NCI-H1436 treated with DMSO at 0.1 percent for 48 hours (cell line): ENCODE measurements at places on chromosomes 7 and 10.

DNA sequence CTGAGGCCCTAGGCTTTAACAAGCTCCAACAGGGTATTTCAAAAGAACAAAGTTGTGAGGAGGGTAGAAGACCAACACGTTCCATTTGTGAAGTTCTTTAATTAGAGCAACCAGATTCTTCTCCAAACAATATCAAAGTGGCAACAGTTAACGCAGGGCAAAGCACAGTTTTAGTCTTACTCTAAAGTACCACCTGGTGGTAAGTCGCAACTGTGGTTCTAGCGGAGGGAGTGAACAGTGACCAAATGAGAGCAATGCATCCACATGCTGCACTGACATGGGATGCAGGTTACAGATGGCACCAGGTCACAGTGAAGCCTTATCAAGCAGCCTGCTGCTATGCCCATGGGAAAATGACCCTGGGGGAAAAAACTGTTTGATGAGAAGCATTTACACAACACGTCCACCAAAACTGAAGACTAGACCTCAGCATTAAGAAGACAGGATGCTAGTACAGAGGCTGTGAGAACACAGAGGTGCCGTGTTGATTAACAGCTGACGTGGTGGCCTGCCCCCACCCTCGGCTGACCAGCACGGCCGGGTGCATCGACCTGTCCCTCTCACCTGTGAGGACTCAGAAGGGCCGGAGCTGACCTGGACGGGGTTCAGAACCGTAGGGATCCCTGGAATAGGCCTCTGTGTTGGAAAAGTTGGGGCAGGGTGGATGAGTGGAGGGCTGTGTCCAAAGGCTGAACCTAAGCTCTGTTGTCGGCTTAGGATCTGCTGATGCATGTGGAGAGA lies 211.2 kb downstream of the GLI3 start:
- DNase-seq, result no peak

DNA sequence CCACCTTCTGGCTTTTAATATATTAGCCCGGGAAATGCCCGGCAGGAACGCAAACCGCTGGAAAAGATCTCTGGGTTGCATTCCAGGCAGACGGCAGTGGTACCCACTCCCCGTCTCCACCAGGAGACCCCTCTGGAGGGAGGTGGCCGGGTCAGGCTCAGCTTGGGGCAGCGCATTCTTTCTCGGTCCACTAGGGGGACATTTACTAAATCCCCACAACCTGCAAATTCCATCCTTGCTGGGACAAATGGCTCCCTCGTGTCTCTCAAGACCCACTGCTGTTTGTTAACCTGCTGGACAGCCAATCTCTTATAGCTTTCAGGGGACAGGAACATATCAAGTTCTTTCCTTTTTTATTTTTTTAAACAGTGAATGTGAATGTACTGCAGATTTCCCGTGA lies 45.8 kb upstream of the CARD11 start:
- no peak for DNase-seq

DNA sequence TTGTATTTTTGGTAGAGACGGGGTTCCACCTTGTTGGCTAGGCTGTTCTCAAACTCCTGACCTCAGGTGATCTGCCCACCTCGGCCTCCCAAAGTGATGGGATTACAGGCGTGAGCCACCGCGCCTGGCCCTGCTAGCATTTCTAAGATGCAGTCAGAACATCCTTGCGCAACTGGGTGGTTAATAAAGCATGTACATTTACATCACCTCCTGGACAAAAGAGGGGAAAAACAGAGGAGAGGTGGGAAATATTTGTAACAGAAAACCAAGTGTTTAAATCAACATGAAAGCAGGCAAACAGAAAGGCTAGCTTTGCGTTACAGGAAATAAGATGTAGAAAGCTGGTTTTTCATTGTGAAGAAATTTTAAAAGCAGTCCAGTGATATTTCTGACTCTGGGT lies 220.9 kb upstream of the KMT2E start:
- no peak for DNase-seq

- DNase-seq, result no peak
These were observed 765 bp downstream of the PFKFB3 start for GRCh38 chr10:6203331-6204062.

DNA sequence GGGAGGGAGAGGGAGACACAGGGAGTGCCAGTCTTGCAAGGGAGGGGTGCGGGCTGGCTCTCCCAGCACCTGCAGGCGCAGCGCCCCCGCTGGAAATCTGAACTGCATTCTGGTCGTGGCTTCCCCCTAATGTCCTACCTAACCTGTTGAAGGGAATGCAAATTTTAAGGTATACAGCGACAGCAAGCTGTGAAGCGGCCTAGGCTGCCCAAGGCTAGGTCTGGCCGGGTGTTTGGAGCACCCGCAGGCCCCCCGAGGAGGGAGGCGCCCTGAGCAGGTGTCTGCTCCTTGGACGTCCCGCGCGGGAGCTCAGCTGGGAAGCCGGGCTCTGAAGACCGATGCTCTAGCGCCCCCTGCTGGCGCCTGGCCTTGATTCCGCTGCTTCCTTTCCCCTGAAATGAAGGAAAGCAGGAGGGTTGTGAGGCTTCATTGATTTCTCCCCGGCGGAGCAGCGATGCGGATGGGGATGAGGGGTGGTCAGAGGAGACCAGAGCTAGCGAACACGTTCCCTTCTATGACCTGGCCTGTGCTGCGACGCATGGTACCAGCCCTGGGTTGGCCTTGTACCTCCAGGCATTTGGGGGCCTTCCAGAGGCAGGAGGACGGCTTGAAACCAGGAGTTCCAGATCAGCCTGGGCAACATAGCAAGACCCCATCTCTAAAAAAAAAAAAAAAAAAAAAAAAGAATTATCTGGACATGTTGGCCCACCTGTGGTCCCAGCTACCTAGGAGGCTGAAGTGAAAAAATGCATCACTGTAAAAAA lies 601.3 kb downstream of the GALNT17 start:
- DNase-seq, result no peak

- no peak for DNase-seq
These were observed 96.5 kb upstream of the PODXL start for GRCh38 chr7:131652934-131653333.

DNA sequence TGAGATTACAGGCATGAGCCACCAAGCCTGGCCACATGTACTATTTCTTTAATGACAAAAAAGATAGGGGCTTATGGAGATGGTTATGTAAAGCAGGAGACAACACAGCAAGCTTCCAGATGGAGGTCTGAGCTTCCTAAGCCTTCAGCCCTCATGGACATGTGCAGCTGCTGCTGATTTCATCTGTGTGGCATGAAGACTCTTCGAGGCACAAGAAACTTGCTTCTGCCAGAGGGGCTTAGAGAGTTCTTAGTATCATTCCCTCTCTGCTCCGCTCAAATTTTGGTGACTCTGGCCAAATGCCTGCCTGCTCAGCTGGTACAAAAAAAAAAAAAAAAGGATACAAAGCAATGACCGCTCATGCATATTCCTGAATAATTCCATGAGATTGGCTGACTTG lies 552.5 kb downstream of the TYW1 start:
- DNase-seq, result no peak

- DNase-seq, result no peak
These were observed 19.1 kb downstream of the DNAJB6 start for GRCh38 chr7:157355784-157356511.

GRCh38 chr7:33191340-33191739 lies 62.0 kb downstream of the BBS9 start:
- DNase-seq, result no peak

DNA sequence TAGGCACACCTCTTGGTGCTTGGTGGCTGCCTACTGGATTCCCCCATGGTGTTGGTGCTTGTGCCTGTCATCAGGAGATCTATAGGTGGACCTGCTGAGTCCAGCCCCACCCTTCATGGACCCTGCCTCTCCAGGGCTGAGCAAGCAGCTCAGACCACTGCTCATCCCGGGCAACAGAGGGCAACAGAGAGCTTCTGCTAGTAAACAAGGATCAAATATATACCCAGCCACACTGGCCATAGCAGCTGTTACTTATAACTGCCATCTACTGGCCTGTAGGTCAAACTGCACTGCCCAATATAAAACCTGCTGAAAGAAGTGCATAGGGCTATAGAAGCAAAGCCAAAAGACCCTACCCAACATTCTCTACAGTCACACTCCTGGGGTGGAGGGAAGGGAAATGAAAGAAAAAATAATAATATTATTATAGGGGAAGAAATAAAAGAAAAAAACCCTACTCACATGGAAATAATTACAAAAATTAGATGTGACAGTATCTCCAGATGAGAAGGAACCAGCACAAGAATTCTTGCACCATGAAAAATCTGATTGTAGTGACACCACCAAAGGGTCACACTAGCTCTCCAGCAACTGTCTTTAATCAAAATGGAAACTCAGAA lies 54.9 kb upstream of the ZNF800 start:
- DNase-seq, result no peak

- no peak for DNase-seq
These were observed 34.8 kb upstream of the SFMBT2 start for GRCh38 chr10:7445474-7446185.

GRCh38 chr10:35916791-35917190 lies 274.7 kb upstream of the FZD8 start:
- DNase-seq, result no peak

DNA sequence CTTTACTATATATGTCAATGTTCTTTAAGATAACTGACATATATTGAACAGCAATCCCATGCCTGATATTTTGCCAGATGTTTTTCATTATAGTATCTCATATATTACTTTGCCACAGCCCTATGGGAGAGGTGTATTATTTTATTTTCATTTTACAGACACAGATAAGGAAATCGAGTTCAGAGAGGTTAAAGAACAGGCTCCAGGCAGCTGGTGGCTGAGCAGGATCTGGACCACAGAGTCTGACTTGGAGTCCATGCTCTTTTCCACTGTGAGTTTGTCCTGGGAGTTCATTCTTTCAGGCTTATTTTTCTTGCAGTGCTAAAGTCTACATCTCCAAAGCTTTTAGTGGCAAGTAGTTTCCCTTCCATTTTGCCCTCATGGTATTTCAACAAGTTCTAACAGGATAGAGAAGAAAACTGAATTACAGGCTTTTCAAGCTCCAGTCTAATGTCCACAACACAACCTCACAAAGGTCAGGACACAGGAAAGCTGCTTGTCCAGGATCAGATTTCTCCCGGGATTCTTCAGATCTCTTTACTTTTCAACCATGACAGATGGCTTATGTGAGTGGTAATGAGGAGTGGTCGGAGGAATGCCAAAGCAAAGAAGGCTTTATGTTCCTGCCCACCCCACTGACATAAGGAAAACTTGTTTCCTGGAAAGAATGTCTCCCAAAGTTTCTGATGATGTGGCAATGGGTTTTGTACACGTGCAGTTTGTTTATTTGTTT lies 13.1 kb upstream of the SLC35B4 start:
- DNase-seq, result no peak

DNA sequence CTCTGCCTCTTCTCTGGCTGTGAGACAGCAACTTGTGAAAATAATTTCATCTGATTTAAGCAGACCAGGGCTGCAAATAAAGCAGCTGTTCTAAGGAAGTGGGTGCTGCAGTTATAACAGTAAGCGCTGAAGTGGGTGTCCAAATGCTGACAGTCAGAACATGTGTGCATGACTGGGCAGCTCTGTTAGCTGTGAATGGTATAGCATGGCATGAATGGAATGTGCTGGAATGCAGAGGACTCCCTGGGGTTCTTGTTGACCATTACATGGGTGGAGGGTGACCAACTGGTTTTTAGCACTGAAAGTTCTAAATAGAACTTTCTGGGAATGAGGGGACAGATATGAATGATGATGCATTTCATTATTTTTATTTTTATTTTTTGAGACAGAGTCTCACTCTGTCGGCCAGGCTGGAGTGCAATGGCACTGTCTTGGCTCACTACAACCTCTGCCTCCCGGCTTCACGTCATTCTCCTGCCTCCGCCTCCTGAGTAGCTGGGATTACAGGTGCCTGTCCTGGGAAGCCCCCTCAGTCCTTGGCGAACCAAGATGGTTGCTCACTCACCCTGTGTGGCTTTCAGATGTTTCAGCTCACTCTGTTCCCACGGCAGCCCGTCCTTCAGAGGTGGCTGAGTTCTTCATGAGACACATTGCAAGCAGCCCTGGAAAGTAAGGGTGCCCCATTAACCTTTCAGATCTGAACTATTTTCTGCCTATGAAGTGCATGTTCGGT lies 319.8 kb upstream of the PHYHIPL start:
- no peak for DNase-seq

DNA sequence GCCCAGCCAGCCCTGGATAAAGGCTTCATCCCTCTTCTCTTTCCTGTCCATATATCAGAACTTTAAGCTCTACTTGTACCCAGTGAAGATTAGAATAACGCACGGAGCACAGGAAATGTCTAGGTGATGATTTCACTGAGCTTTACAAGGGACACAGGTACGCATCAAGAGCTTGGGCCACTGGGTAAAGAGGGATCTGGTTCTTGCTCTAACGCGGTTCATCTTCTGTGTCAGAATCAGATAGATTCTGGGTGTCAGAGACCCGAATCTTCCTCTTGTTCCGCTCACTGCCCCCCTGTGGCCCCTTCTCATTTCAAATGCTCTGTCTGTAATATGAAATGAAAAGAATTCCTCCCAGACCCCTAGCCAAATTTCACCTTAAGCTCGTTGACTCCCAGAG lies 24.7 kb downstream of the IL2RA start:
- DNase-seq, result no peak

DNA sequence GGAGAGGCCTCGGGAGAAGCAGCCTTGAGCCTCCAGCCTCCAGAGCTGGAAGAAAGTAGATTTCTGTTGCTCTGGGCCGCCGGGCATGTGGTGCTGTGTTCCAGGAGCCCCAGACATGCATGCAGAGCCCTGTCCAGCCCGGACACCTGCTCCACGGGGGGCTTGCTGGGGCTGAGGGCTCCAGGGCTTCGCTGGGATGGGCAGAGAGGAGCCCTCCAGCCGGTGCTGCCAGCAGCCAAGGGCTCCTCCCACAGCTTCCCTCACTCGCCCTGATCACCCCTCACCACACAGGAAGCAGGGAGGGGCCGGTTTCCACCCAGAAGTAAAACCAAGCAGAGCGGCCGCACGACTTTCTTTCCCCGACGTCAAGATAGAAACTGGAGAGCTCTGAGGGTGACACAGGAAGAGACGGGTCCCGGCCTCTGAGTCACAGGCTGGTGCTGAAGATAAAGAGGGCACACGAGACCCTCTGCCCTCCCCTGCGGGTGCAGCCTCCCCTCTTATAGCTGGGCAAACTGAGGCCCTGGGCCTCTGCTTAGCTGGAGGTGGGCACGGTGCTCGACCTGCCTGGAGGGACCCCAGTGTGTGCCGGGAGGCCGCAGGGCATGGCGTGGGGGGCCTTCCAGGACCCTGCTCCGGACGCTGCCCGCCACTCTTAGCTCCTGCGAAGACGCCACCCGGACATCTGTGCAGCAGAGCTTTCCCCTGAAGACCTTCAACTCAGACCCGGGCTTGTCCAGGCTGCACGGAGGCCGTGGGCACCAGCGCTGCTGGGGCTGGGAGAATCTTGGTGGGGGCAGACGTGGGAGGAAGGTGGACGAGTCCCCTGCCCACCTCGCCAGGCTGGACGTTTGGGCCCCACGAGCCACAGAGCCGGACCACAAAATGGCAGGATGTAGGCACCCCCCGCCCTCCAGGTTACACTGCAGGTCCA lies 31.1 kb downstream of the ADAP1 start:
- no peak for DNase-seq

DNA sequence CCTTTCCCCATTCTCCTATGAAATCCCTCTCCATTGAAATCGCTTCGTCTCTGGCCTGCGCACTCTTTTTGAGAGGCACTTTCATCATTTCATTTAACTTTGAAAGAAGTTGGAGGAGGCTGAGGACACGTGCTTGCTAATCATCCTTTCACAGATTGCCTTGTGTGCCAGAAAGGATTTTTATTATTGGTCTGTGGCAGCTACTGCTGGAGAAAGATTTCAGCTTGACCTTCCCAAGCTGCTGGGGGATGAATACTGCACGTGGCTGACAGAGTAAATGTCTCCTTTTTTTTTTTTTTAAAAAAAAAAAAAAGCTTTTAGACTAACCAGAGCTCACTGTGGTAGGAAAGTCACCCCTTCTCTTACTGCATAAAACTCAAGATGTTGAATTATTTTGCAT lies 44.2 kb upstream of the KCNIP2 start:
- no peak for DNase-seq
